Stimulated activated CD4-positive, alpha-beta T cell treated with anti-CD3 and anti-CD28 coated beads, Interleukin-4, amount 100 ng/mL, for 24 hours (primary cell): ENCODE measurements at places on chromosomes 11 and 22.

DNA sequence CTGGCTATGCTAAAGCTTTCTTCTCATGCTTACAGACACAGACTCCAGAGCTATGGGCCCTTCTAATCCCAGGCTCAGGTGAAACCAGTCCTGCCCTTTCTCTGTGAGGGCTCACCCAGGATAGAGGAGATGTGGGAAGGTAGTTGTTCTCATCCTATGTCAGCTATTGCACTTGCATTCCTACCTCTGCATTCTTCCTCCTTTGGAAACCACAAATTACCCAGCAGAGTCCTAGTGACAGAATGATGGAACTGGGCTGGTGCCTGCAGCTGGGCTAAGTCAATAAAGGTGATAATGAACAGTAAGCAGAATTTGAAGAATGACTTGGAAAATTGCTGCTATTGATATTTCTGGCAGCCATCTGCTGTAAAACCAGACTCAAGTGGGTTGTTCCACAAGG lies 560.0 kb downstream of the TMEM135 start:
- no peak for DNase-seq

DNA sequence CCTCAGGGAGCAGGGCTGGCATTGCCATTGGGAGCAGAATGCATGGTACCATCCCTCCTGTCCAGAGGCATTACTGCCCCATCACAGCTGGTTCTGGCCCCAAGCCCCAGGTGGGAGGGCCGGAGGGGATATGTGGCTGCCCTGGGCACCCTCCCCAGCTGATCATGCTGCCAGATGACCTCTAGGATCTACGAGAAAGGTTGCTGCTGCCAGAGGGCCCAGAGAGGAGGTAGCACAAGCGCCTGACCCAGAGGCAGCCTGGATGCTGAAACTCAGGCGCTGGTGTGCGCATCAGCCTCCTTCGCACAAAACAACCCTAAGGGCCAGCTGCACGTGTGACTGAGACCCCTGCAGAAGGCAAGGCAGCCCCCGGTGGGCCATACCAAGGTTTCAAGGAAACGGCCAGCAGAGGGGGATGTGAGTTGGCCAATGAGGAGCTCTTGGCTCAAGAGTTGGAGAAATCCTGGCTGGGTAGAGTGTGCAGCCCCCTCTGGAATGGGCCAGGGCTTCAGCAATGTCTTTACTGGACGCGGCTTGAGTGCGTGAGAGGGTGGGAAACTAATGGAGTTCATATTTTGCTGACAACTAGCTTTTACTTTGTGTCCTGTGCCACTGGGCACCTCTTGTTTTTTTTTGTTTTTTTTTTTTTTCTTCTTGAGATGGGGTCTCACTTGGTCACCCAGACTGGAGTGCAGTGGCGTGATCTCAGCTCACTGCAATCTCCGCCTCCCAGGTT lies 88.3 kb upstream of the PARVA start:
- DNase-seq, result no peak

DNA sequence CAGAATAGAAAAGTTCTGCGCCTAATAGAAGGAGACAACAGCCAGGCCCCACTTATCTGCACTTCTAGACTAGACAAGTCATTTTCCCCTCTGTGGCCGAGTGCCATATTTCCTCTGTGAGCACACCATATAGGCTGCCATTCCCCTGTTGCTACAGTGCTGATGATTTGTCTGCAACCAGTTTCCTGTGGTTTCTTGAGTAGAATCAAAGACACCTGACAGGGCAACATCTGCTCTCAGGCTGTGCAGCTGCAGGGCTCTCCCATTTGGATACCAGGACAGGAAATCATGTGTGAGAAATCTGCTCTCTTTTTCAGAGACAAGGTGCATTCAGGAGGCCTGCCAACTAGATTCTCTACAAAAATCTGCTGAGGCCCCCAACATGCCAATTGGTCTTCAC lies 879.3 kb downstream of the DLG2 start:
- no peak for DNase-seq

DNA sequence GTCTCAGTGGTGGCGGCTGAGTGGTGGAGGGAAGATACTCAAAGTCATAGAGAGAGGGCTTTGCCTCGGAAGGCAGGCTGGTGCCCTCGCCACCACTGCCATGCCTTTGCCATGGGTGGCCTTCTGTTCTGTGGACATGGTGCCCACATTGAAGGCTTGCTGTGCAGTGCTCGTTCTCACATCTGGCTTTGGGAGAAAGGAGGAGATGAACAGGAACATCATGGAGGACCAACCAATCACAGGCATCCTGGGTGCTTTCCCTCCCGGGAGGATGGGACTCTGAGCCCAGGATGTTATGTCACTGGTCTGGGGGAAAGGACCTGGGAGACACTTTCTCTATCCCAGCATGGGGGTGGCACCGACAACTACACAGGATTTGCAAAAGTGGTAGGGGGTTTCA lies 82.3 kb upstream of the NARS2 start:
- DNase-seq, result no peak

DNA sequence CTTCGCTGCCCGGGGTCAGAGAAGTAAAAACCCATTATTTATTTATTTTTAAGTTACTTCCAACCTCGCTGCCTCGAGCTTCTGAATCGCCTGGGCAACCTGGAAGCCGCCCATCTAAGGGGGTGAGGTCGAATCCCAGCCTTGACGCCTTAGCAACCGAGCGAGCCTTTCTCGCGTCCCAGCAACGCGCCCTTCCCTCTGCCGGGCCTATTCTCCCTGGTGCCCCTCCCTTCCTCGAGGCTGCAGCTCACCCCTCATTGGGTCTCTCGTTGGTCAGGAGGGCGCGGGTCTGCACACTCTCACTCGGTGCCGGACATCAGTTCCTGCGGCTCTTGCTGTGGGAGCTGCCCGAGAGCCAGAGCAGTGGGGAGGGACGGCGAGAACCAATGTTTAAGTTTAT lies at the start of gene CCDC81:
Gene CCDC81, plus strand, starts transcription at position 302 of the 400 bp plus-strand sequence. CDS start 277 bp downstream, outside the sequence.
- no peak for DNase-seq

GRCh38 chr11:19947537-19948114 lies 212.6 kb downstream of the DBX1 start:
- no peak for DNase-seq

DNA sequence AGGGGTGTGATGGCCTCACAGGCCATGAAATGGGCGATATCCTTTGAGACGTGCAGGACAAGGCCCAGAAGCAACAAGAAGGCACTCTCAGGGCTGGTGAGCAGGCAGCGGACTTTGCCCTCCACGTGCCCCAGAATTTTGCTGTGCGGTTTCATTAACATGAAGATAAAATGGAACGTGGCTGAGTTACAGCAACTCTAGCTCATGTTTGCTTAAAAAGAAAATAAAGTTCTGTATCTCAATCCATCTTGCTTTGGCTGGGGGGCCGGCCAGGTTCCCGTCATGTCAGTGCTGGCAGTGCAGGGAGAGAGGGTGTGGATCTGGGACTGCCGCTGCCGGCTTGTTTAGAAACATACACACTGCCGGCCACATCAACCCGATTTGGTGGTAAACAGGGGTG lies 370.1 kb downstream of the OPCML start:
- DNase-seq, result no peak

DNA sequence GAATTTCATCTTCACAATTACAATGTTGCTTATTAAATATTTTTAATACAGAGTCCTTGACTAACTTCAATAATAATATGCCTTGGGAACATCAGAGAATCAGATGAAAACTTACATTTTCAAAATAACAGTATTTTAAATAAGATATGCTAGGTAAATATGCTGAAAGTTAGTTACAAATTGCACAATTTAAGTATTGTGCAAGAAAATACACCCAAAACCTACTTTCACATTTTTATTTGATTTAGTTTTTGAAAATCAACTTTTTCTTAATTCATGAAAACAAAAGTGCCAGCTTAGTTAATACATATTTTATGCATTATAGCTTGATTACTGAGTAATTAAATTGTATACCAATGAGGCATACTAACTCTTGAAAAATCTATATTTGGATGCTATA lies 76.8 kb downstream of the SOX6 start:
- DNase-seq, result no peak

DNA sequence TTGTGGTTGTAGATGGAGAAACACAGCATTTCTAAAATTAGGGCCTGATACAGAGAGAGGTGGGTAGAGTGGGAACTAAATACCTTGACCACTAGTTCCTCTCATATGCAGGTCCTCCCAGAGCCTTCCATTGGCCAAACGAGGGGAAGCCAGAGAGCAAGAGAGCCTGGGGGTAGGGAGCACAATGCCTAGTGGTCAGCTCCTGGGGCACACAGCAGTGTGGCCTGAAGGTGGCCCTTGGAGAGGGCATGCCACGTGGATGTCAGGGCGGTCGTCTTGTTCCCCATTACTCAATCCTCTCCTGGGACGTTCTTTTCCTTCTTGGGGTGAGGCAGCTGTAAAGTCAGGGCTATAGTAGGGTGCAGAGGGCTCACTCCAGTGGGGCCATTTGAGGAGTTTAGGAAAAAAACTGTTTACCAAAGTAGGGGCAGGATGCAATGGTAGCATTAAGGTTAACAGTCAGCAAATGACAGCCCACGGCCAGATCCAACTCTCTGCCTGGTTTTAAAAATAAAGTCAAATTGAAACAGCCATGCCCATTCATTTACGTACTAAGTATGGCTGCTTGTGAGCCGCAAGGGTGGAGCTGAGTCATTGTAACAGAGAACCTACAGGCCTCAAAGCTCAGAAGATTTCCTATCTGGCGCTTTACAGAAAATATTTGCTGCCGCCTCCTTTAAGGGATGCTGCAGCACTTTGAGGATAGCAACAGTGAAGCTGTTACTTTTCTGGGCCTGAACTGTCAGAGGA lies 7.6 kb downstream of the MYO18B start:
- peak; percentile 35 for DNase-seq

- no peak for DNase-seq
These were observed 9.9 kb upstream of the CUL5 start for GRCh38 chr11:107998761-107999160.

DNA sequence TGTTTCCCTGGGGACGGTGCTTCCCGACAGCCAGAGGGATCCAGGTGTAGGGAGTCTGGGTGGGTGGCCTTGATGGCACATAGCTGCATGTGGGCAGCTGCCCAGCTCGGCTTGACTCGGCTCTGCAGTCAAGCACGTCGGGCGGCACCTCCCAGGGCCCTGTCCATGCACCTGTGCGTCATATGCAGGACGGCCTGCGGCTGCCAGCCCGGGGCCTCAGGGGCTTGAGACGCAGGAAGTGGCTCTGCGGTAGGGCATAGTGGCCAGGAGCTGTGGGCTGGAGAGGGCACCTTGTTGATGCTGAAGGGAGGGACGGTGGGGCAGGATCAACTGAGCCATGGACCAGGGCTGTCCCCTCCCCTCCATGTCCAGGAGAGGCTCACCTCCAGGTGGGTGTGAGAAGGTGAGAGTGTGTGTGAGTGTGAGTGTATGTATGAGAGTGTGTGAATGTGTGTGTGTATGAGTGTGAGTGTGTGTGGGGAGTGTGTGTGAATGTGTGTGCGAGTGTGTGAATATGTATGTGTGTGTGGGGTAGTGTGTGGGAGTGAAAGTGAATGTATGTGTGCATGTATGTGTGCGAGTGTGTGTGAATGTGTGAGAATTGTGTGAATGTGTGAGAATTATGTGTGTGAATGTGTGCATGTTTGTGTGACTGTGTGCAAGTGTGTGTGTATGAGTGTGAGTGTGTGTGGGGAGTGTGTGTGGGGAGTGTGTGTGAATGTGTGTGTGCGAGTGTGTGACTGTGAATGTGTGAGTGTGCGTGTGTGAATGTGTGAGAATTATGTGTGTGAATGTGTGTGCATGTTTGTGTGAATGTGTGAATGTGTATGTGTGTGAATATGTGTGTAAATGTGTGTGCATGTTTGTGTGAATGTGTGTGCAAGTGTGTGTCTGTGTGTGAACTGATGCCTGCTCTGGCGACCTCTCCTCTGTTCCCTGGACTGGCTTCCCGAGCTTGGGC lies 5.7 kb upstream of the SUN2 start:
- no peak for DNase-seq

DNA sequence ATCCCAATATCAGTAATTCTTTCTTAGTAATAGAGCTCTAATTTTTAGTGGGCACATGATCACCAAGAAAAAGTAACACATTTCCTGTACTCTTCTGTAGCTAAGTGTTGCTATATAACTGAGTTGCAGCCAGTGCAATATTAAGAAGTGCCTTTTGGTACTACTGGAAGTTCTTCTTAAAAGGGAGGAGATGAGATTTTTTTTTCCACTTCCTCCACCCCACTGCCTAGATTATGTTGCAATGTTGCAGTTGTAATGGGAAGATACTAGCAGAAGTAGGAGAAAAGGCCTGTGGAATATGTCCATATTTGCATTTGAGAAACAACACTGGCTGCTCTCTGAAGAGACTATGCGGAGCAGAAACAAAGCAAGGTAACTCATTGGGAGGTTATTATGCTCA lies 280.6 kb upstream of the ANO5 start:
- no peak for DNase-seq

GRCh38 chr11:129313541-129314297 lies 61.9 kb upstream of the BARX2 start:
- DNase-seq, result no peak

- no peak for DNase-seq
These were observed 17.1 kb downstream of the PLA2G6 start for GRCh38 chr22:38164551-38164918.

DNA sequence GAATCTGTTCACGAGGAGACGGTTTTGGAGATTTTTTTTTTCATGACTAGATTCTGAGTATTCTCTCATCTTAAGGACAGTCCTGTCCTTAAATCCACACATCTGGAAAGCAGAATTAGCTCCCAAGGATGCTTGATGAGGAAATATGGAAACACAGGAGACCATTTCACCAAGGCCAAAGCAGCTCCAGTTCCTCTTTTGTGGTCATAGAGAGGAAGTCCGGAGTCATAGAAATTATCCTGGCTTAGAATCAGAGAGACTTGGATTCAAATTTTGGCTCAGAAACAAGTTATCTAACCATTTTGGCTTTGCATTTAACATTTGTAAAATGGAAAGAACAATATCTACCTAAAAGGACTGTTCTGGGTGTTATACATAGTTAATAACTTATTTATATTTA lies 7.3 kb upstream of the TEAD1 start:
- DNase-seq, result no peak

- DNase-seq, result peak; percentile 63
These were observed 23.2 kb downstream of the COMMD9 start for GRCh38 chr11:36265793-36266628.

DNA sequence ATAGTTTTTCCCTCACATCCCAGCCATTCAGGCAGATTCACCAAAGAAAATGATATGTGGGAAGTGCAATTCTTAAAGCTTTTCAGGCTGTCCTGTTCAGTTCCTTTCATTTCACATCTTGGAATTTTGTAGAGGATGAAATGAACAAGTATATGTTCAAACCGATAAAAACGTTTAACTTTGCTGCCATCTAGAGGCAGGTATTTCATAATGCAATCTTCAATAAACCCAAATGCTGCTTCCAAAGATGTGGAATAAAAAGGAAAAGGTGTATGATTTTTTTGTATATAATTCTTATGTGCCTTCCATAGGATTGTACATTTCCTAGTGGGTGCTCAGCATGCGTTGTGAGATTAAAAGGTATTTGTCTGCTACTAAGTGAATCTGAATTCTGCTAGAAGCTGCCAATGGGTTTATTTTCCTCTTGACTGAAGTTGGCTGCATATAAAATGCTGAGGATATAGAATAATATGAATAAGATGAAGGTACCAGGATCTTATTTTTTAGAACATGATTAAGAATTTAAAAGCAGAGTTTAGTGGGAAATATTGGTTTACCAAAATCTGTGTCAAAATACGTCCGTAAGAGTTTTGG lies 199.3 kb downstream of the PGR start:
- DNase-seq, result no peak
